NCI-H2081 treated with DMSO at 0.1 percent for 48 hours (cell line): ENCODE measurements at places on chromosomes 3 and 15.

DNA sequence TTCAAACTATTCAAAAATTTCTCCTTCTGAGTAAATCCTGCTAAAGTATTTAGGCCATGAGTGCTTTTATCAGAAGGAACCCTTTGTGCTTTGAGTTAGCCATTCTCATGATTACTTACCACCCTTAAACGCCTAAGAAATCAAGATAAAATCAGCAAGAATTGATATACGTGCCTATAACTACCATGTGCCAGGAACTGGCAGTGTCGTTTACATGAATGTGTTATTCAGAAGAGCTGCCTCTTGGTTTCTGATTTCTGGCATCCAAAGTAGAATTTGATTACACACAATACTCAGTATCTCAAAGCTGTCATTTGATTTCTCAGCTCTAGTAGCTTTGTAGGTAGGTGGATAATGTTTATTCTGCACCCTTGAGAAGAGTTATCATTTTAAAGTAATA is 351.3 kb upstream of the CCDC54 start:
- DNase-seq, result no peak

- no peak for DNase-seq
These were observed 69.7 kb downstream of the RPLP1 start for GRCh38 chr15:69522361-69522760.

GRCh38 chr3:106482451-106482850 is 613.6 kb upstream of the CBLB start:
- no peak for DNase-seq

DNA sequence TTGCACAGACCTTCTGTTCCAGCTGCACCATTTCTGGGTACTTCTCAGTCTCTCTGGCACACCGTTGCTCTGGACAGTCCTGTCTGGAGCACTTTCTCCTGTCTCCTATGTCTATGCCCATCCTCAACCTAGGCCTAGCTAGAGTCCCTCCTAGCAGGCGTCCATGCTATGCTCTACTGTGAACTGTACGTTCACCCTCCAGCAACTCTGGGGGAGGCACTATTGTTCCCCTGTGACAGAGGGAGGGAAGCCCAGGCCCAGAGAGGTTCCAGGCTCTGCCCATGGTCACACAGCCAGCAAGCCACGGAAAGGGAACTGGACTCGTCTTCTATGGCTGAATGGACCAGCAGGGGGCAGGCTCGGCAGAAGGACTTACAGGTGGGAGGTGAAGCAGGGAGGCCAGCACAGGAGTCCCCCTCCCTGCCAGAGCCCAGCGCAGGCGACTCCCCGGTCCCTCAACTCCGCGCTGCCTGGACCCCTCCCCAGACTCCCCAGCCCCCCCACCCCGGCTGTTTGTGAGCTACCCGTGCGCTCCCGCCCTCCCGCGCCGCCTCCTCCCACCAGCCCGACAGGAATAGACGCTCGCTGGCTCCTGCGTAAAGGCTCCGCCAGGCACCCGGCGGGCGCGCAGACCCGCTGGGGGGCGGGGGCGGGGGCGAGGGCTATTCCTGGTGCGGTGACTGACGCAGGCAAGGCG is 1.7 kb upstream of the LINGO1 start:
- DNase-seq, result no peak

GRCh38 chr3:69881756-69882428 is 117.6 kb upstream of the SAMMSON start:
- DNase-seq, result no peak

DNA sequence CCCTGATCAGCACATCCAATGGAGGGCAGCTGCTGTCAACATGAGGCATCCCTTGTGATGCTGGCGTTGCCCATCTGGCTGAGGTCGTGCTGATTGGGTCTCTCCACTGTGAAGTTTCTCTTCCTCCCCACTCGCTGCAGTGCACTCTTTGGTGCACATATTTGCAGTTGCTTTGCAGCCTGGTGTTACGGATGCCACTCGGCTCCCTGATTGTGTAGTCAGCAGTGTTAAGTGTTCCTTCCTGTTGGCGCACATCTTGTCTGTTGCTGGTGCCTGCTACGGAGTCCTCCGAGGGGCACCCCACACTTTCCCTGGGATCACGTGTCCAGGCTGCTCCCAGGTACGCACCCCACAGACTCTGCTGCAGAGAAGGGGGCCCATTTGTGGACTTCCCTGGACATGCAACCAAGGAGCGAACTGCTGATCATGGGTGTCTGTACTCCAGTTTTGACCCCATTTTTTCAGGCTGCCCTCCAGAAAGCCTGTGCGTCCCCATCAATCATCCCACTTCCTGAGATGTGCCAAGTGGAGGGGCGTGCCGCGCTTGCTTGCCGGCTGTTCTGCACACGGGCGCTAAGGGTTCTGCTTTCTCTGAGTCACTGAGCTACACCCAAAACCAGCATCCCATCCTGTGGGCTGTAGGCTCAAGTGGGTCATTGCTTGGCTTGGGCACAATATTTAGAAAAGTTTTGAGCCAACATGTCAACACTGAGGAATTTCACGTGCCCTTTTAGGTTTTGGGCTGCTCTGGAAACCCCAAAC is 98.6 kb downstream of the FBLN2 start:
- no peak for DNase-seq

DNA sequence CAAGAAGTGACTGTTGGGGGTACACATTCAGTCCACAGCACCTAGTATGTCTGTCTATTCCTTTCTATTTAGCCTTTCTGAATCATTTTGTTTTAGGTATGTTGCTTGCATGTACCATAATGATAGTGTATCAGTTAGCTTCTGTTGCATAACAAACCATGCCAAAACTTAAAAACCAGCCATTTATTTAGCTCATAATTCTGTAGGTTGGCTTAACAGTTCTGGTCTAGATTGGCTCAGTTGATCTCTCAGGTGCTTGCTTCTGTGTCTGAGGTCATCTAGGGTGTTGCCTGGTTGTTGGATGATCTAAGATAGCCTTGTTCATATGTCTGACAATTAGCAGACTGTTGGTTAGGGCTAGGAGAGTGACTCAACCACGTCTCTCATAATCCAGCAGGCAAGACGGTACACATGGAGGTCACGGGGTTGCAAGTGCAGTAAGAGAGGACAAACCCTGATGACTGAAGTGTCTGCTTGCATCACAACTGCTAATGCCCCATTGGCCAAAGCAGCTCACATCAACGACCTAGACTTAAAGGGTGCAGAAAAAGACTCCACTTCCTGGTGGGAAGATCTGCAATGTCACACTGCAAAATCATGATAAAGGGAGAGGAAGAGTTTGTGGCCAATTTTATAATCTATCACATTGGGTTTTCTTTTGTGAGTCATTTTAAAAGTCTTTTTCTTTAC is 6.8 kb upstream of the PDCD6IP start:
- DNase-seq, result no peak

DNA sequence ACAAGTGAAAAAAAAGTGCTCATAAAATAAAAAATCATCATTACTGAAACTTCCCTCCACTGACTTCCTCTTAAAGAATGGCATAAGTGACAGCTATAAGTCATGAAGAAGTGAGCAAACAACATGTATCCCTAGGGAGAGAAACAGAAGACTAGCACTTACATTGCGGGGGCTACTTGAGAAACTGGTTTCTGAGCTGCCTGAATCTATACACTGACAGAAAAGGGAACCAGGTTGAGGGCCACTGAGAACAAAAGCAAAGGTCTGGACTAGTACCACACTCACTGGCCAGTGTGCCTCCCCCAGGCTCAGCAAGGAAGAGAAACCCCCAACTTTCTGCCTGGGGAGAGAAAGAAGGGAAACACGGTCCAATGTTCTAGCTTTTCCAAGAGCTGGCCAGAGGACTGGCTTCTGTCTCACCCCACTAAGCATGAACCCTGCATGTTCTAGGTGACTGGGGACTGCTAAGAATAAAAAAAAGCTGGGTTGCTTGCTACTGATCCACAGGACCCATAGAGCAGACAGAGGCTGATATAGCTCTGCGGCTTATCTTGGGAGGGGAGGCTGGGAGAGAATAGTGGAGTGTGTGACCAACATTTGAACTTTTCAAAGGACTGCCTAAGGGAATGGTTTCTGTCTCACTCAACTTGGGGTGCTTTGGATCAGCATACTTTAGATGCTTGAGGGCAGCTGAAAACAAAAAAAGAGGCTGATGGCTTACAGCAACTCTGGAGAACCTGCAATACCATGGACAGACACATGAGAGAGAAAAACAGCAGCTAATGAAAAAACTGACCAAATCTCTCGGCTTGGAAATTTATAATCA is 8.1 kb downstream of the RAD18 start:
- DNase-seq, result no peak

DNA sequence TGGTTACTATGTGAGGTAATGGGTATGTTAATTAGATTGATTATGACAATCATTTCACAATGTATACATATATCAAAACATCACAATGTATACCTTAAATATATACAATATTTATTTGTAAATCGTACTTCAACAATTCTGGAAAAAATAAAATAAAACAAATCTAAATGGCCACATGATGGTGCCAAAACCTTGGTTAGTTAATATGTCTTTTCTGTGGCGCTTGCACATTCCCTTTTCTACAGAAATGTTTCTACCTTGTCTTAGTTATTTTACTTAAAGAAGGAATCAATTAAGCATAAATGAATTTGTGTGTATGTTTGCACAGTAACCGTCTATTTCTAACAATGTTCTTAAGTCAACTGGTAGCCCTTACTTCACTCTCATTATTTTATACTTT is 53.4 kb downstream of the OXSM start:
- no peak for DNase-seq

DNA sequence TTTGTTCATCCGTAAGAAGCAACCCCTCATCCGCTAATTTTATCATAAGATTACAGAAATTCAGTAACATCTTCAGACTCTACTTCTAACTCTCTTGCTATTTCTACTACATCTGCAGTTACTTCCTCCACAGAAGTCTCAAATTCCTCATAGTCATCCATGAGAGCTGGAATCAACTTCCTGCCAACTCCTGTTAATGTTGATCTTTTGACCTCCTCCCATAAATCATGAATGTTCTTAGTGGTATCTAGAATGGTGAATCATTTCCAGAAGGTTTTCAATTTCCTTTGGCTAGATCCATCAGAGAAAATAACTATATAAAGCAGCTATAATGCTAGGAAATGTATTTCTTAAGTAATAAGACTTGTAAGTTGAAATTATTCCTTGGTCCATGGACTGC is 115.1 kb downstream of the TAFA4 start:
- DNase-seq, result no peak

DNA sequence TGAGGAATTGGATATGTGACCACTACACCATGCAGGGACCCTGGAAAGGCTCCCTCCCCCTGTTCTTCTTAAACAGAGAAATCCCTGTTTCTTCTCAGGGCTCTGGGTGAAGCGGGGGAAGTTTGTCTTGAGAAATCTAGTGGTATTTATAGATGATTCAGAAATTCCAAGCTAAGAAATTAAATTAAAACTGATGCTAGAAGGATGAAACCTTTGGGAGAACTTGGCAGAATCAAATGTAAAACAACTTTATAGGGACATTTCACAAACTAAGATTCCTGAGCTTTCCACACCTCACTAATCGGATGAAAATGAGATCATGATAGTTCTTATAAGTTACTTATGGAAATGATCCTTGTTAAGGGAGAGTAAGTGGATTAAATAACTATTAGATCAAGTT is 54.2 kb downstream of the FBXL2 start:
- DNase-seq, result no peak
